ENCODE measurements at places on chromosomes 13 and 19.
A peak's percentile ranks its signal among the peaks of the same experiment; 100 is the strongest.

DNA sequence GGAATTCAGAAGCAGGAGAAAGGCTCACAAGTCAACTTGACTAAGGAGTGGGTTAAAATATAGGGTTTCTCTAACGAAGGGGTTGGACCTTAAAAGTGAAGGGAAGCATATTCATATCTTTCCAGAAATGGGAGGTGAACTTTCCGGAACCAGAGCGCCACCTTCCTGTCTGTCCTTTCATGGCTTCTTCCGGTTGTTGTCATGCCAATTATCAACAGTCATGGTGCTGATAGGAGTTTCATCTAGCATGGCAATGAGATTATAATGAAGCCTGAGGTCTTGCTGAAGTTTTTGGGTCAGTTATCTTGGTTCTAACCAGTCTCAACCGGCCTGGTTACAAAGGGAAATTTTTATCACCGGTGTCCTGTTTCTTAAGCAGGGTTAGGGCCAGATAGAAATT is 162.9 kb upstream of the NBEA start:
- no peak for DNase-seq

DNA sequence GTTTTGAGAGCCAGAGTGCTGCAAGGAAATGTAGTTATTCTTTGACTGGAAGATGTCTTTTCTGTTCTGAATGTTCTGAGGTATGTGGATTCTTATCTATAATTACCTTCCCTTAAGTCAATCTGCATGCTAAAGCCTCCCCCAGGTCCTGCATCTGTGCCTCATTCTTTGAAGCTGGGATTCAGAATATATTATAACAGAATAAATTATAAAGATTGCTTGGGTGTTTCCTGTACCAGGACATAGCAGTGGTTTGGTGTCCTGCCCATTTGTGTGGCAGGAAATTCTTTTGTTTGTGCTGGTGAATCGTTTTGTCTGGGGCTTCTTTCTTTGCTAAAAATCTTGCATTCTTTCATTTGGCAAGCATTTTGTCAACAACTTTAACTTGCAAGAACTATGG is 60.2 kb downstream of the ITGBL1 start:
- no peak for DNase-seq

DNA sequence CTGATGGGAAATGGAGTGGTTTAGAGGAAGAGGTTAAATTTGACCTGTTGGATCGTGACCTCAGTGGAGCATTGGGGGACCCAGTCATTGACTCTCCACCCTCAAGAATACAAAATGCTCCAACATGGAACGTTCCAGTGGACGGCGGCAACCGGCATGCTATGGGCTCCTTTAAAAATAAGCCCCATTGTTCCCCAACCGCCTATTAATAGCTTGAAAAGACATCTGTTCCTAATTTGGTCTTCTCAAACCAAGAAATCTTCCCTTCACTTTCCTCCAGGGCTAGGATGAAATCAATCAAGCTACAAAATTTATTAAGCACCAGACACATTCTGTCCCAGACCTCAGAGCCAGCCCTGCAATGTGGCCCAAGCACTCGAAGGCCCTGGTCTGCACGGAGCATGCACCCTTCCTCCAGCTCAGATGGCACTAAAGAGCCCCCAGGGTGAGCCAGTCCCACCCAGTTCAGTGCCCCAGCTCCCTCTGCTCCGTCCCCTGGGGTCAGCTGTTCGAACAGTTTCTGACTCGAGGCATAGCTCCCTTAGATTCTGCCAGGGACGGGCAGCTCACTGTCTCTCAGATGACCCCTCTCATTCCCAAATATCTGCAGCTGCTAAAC is 22.5 kb upstream of the VSTM2B start:
- DNase-seq, result no peak

DNA sequence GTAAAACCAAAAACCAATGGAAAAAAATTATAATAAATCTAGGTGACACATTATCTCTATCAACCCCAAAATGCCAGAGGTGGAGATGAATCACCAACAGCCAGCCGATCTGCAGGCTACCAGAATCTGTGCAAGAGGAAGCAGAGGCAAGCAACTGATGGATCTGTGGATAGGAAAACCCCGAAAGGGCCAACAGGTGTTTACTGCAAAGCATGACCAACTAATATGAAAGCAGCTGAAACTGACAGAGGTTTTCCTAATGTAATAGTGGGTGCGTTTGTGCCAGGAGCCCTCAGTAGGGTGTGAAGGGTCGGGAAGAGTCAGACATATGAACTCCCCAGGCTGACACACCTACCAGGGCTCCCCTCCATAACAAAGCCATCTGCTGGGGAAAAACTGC is 554.6 kb downstream of the RFC3 start:
- DNase-seq, result no peak

GRCh38 chr19:45952686-45953505 is 20.8 kb downstream of the NOVA2 start:
- peak; percentile 17 for DNase-seq

DNA sequence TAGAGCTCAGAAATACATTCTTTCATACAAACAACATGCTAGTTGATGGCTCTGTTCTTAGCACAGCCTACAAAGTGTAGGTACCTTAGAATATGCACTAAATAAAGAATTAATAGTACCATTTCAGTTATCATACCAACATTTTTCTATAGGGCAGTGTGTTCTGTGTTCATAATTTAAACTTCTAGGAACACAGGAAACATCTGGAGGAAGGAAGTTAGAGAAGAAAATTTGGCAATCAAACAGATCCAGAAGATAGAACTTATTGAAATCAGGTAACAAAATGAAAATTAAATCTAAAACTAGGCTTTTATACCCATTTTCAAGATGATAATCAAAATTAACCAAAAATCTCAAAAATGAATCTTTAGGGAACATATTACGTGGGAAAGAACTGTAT is 527.5 kb downstream of the DCT start:
- DNase-seq, result no peak

DNA sequence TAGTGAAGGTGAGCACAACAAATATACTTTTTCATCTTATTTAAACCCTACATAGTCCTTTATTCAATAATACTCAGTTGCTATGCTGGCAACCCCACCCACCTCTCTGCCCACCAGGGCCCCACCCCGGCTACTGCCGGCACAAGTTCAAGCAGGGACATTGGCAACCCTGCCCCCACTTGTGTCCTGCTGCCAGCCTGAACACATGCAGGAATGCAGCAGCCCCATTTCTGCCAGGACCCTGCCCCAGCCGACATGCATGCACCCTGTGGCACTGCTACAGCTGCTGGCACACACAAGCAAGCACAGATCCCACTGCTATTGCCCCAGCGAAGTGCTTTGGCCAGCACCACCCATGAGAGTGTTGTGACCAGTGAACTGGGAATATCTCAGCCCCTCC is 289.8 kb downstream of the COG6 start:
- DNase-seq, result no peak

DNA sequence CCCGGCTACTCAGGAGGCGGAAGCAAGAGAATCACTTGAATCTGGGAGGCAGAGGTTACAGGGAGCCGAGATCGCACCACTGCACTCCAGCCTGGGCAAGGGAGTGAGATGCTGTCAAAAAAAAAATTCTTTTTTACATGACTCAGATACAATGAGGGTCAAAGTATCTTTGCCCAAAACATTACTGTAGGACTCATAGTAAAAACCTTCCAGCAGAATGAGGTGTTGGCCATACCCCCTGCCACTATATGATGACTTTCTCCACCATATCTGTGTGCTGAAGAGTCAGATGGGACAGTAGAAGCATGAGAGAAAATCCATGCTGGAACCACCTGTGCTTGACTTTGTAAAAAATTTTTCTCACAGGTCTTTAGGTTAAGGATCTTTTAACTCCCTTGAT is 86.7 kb downstream of the COL4A2 start:
- no peak for DNase-seq

DNA sequence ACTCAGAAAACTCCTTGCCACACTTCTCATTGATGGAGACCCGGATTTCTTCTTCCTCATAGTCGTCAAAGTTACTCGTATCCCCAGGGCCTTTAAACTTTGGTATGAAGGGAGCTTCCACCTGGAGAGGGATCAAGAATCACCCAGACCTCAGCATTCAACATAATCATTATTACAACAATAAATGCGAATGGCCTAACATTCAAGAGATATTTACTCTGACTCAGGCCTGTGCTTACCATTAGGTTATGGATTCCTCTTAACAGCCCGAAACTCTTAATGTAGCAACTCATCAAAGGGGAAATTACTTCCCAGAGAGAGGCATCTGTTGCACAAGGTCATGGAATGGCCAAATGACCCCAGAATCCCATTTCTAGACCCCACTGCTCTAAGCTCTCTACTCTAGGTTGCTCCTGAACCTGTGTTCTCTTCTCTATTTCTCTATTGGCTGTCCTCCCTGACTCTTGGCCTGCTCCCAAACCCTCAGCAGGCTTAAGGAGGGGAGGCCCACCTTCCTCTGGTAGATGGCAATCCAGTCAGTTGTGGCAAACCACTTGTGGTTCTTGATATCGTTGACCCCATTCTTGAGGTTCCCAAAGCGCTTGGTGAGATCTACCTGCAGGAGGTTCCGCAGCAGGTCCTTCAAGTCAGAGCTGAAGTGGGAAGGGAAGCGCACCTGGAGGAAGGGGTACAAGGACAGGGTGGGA is 2.7 kb upstream of the SAMD1 start:
- DNase-seq, result no peak

DNA sequence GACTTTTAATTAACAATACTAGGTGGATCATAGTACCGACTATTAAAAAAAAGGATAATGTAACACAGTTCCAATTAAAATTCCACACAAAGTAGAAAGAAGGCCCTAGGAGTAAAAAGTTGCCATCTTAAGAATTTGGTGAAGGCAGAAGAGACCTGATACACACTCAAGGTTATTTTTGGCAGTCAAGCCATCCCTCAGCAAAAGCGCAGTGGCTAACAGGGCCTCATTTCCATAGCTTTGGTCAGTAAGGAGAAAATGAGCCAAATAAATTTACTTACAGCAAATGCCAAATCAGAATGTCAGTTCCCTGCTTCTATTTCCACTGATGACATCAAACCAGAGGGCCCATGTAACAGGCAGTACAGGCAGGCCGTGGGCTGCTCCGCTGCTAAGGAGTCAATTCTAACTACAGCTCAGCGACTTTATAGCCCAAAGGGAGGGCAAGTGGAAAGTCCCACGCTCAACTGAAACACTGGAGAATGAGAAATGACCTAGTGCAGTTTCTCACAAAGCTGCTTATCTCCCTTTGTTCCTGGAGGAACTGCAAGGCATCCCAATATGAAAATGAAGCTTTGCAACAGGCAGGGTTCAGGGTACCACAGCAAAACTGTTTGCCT is 6.3 kb downstream of the ARGLU1 start:
- peak; percentile 39 for DNase-seq

DNA sequence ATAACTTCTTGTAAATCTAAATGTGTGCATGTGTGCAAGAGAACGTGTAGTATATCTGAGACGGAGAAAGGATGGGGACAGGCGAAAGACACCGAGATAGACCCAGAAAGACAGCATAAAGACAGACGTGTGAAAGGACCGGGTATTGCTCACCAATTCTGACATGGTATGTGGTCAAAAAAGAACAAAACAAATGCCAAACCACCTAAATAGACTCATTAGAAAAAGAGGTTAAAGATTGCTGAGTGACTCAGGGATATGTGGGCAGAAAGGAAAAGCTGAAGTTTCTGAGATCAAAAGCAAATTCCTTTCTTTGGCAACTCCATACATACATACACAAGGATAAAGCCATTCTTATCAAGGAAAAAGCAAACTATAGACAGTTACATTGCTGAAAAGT is 179.7 kb upstream of the TSC22D1 start:
- DNase-seq, result no peak

DNA sequence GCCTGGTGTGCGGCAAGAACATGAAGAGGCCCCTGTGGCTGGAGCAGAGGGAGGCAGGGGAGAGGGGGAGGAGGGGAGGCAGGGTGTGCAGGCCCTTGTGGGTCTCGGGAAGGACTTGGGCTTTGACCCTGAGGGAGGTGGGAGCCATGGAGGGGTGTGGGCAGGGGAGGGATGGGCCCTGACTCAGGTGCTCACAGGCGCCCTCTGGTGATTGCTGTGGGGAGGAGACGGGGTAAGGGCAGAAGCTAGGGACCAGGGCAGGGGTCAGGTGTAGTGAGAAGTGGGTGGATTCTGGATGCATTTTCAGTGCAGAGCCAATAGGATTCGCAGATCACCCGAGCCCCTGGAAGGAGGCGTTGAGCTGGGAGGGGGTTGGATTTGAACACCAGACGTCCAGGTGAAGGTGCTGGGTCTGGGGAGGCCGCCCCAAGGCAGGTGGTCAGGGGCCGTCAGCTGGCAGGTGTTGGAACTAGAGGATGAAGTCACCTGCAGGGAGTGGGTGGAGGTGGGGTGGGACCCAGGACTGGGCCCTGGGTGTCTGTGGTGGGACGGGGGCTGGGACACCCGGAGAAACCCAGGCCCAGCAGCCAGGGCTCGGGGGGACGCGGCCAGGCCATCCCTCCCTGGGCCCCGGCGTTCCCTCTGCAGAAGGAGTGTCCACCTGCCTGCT is 185.4 kb downstream of the KDM4B start:
- DNase-seq, result peak; percentile 35

DNA sequence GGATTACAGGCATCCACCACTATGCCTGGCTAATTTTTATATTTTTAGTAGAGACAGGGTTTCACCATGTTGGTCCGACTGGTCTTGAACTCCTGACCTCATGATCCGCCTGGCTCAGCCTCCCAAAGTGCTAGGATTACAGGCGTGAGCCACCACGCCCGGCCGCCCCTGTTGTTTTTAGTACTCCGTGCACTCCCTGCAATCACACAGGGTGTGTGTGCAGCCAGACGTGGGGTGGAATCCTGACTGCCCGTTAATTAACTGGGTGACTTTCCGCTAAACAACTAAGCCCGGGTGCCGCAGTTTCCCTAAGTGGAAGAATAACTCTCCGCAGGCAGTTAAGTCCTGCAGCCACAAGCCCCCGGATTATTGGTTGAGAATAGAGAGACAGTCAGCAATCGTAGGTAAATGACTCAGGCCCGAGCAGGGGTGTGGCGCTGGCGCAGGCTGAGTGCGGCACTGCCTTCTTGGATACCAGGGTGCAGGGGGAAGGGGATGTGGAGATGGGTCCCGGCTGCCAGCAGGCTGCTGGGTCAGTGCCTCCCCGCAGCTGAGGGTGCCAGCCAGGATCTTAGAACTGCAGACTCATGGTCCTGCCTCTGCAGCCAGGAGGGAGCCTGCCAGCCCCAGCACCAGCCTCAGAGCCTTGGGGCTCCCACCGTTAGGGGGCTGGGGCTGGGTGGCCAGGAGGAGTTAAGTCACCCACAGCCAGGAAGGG is 6.1 kb upstream of the FXYD3 start:
- no peak for DNase-seq

- DNase-seq, result no peak
Observed at GRCh38 chr19:10120538-10121189, 965 bp upstream of the EIF3G start.

GRCh38 chr19:40009674-40010073 is 12.8 kb downstream of the ZNF546 start:
- DNase-seq, result no peak

DNA sequence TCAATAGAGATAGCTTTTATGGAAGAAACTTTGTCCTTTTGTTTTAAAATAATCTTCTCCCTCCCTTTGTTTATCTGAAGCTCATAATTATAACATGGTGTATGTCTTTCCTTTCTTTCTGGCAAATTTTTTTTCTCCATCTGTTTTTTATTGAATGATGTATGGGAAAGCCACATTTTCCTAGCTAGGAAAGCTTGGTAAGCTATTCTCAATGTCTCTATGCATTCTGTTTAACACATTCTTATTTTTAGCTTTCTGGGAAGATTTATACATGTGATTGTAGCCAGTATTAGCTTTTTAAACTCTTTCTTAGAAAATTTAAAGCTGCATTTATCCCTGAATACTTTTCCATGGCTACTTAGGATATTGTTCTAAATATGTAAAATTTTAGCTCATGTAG is 124.9 kb upstream of the CSNK1A1L start:
- no peak for DNase-seq
